ENCODE measurements at places on chromosomes 2 and 18. TPM values are rescaled to one million over a fixed set of nuclear protein-coding genes. Genes with fewer than 3 reads are reported as not detected.

DNA sequence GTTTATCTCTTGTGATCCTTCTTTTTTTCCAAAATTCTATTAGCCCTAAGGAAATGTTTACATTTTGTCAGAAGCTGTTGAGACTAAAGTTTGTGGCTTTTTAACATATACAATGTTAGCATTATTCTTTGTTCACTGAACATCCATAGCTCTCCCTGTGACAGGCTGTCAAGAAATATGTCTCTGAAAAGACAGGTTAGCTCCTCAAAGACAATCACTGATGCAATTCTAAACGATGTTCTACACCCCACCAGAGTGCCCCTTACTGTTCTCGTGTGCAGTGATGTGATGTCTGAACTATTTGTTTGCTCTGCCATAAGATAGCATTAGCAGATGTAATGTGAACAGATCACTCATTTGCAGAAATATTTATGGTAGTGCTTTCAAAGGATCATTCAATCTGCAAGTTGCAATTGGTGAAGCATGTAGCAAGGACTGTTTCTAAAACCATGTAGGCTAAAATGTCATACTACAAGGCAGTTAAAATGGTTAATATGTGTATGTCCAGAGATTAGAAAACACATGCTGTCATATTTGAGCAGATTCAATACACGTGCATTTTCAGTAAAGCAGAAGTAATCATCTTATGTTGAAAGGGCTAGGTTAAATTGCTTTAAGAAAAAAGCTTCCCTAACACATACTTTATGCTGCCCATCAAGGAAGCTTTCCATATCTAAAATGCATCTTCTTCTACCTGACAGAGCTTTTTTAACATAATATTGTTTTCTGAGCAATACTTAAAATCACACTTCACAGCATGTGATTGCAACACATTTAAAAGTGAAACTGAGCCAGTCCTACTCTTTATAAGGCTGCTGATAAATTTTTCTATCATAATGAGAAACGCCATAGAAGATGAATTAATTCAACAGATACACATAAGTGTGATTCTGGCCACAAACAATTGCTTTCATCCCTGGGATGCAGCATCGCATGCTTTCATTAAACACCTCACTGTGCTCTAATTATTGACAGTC, 285.7 kb upstream of the UBE2E3 start:
- no peak for DNase-seq

DNA sequence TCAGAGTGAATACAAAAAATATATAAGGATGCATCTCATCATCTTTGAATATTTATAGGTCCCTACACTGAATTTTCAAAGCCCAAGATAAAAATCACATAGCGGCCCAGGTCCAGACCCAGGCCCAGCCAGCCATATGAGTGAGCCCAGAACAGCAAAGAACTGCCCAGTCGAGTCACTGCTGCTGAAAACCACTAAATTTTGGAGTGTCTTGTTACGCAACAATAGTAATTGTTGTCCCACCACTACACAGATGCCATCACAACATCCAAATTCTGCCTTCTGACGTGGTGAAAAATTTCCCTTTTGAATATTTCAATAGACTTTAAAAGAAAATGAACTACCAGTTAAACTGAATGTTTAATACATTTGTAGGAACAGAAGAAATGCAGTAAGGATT, 5.7 kb downstream of the C18orf32 start:
- DNase-seq = no peak

DNA sequence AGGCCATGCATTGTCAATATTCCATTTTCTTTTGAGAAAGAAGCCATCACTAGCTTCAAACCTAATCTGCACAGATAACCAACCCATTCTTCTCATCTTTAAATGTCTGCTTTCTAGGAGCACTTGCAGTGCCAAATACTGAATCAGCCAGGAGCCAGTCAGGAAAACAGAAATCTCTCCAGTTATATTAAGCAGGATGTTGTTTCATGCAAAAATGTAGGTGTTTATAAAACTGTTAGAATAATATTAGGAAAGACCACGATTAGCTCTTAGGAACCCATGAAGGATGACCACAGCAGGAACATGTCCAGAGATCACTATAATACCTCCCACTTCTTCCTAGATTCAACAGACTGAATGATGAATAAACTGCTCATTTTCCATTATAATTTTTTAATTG, 86.0 kb downstream of the TTC32 start:
- DNase-seq = no peak

- DNase-seq = peak; percentile 80
These were observed 811 bp downstream of the ADD2 start for GRCh38 chr2:70767079-70767698.

DNA sequence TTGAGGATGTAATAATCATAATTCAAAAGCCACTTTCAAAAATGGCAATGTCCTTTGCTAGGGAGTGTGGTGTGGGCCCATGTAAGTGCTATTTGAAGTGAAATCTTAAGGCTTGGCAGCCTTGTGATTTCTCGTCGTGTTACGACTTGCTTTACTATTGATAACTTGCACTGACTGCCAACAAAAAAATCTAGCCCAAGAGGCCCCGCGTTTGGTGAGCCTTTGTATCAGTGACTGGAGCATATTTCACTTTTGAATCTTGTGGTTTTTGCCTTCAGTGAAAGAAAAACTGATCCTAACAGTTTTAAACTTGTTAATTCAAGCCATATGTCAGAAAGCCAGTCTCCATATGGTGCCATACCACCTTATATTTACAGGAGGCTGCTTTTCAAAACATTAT, 248.0 kb downstream of the TMEM182 start:
- DNase-seq = no peak

DNA sequence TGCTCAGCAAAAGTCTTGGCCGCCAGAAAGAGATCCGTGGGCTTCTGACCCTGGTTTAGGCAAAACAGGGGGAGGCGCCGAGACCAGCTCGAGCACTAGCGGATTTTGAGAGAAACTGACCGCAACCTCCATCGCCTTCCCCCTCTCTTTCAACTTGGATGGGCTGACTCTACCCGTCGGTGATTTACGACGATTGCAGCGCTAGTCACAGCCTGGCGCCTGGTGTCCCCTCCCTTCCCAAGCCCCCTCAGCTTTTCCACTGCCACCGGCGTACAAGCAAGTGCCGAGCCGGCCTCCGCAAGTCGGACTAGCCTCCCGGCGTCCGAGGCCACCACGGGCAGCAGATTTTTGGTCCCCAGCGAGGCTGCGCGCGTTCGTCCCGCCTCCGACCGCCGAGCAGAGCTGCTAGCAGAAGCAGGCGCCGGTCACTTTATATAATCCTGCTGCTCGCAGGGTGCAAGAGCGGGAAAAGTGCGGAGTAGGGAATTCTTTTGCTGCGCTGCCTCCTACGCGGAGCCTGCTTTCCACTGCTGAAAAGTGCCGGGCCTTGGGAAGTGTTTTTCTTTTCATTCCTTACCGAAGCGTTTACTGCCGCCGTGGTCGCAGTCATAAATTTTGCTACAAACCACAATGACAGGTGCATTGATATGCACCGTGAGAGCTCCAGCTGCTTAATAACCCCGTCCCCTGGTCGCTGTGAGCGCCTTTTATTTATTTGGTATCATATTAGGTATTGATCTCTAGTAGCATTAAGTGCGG, 7.7 kb downstream of the HOXD3 start:
- no peak for DNase-seq

DNA sequence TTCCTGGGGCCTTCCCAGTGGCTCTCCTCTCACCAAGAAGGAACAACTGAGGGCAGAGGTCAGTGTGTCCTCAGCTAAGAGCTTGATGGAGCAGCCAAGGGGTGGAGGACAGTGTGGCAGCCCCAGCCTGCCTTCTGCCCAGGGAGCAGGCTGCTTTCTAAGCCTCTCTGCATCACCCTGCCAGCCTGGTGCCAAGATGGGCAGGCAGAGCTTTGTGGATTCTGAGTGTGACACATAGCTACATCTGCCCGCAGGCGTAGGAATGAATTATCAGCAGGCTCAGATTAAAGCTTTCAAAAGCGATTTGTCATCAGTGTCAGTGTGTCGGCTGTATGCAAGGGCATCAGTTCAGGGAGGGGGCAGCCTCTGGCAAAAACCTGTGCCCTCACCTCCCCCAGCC, 8.7 kb downstream of the MAL start:
- no peak for DNase-seq

- no peak for DNase-seq
These were observed 61.2 kb downstream of the CCDC85A start for GRCh38 chr2:56244911-56245530.

DNA sequence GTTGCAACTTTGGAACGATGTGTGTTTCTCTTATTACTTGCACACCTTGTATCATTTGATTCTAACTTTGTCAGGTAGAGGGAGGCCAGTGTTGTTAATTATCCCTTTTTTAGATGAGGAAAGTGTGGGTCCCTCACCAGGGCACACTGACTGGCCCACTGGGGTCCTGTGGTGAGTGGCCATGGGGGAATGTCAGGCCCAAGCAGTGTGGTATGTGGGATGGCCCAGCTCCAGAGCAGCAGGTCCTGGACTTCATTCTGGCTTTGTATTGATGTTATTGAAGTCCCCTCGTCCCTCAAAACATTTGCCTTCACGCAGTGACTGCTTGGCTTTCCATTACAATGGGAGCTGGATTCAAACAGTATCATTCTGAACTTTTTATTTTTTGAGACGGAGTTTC, 11.7 kb downstream of the NCK2 start:
- no peak for DNase-seq

DNA sequence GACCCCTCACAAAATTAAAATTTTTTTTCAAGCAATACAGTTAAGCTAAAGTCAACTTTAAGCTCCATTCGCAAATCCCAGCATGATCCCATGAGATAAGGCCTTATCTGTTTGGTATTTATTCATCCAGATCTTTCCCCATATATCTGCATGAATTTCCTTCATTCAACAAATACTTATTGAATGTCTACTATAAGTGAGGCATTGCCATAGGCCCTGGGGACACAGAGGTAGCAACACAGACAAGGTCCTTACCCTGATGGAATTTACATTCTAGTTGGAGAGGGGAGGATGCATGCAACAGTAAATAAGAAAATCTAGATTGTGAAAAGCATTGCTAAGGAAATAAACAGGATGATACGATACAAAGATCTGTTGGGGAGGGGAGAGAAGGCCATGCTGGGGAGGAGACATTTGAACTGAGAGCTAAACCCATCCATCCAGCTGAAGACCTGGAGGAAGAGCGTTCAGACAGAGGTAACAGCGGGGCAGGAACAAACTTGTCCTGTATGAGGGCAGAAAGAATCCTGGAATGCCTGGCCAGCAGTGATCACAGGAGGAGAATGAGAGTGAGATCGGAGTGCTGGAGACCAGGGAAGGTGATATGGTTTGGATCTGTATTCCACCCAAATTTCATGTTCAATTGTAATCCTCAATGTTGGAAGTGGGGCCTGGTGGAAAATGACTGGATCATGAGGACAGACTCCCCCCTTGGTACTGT, 71.6 kb downstream of the SDC1 start:
- DNase-seq = no peak

The KRTCAP3 gene
- polyA plus RNA-seq = 72.5 TPM

The SPAST gene
- polyA plus RNA-seq = 4.4 TPM

The CCDC121 gene
- 0.94 TPM for polyA plus RNA-seq

The PRADC1 gene
- 13.1 TPM for polyA plus RNA-seq

The AGXT gene
- 0.03 TPM for polyA plus RNA-seq

The SLC1A4 gene
- 0.44 TPM for polyA plus RNA-seq

The MYCN gene
- polyA plus RNA-seq = 100 TPM

The DNAJC5G gene
- polyA plus RNA-seq = 0.83 TPM

The MPP4 gene
- polyA plus RNA-seq = not detected
